Foreskin melanocyte (primary cell): ENCODE measurements at places on chromosomes 3 and 15.
A peak's percentile ranks its signal among the peaks of the same experiment; 100 is the strongest.

- DNase-seq = no peak
Observed at GRCh38 chr15:96087180-96087884, 243.2 kb upstream of the NR2F2 start.

DNA sequence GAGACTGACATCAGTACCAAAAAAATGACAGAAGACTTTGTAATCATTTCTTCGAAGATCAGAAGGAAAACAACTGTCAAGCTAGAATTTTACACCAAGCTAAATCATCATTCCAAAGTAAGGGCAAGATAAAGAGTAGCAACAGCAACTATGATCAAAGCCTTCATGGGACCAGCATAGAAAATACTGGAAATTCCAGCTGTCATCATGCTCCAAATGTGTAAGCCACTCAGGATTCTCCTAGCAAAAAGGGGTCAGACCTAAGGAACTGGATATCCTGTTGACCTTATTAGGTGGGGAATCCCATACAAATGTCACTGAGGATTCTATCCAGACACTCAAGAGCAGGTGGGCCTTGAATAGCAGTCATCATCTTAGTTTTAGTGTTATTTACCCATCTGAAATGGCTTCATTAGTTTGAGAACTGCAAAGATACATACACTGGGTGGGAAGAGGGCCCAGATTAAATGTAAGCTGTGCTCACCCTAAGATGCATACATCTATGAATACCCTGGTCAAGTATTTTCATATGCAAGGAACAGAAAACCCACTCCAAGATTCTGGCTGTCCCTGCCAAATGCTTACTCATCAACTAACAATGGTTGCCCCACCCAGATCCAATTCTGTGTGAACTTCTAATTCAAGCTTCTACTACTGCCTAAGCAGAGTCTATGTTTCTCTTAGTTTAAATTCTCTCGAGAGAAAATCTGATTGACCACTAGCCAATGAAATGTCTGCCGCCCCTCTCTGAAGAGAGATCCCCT is 33.5 kb downstream of the CLDN18 start:
- no peak for DNase-seq

DNA sequence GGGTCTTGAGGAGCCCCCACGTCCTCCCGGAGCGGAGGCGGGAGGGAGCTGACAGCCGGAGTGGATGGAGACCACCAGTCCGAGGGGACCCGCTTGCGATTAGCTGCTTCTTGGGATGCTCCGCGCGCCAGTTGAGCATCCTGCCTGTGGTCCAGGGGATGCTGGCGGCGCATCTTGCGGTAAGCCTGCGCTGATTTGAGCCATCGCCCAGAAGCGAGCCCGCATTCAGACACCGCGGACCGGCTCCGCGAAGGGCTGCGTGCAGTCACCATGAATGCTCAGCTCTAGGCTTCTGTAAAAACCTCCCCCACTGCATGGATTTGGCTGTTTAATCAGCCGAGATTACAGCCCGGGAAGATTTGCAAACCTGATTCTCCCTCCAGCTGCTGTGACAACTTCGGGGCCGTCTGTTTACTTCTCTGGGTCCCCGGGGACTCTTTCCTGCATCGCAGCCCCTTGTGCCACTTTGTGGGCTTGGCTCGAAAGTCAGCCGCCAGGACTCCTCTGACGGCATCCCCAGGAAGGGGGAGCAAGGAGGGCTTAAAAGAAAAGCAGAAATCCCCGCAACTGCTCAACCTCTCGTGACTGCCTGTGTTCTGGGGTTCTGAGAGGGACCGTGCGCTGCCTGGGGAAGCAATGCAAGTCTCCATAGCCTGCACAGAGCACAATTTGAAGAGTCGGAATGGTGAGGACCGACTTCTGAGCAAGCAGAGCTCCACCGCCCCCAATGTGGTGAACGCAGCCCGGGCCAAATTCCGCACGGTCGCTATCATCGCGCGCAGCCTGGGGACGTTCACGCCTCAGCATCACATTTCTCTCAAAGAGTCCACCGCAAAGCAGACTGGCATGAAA is 171.1 kb downstream of the KCNAB1 start:
- no peak for DNase-seq

DNA sequence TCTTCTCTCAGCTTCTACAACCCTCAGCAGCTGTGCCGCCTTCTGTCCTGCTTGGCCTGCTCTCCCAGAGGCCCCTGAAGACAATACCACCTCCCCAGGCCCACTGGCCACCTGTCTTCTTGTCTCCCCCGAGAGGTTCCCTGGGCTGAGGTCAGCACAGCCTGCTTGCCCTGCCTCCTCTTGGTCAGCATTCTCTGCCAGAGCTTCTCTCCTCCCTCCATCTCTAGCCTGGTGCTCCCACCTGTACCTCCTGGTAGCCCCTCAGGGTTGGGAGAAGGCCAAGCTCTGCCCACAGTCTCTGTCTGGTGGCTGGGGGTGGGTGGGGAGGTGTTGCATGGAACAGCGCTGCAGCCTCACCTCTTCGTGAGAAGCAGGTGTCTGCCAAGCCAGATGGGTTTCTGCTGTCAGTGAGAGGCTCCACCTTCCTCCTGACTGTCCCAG is 5.6 kb upstream of the ISLR start:
- DNase-seq = no peak

- DNase-seq = no peak
Observed at GRCh38 chr3:32958509-32958908, 7.1 kb downstream of the CCR4 start.

GRCh38 chr3:115513416-115513800 is 109.9 kb upstream of the GAP43 start:
- no peak for DNase-seq

GRCh38 chr15:27989427-27989826 is 109.7 kb downstream of the OCA2 start:
- DNase-seq = no peak

DNA sequence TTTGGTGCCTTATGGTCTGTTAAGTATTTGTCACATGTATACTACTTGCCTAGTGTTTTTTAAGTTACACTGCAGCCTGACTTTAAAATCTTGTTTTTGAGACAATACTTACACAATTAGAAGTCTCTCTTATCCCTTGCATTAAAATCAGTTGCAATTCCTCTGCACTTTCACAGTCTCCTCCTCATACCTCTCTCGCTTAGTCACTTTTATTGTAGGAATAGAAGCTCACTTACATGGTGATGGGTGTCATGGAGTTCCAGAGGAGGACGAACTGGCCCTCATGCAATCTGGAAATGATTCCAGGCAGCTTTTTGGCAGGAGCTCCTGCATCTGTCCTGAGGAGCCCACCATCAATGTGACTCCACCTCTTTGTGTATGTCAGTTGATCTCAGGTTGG is 238.4 kb upstream of the TBC1D5 start:
- DNase-seq = no peak

GRCh38 chr15:26234976-26235767 is 372.0 kb upstream of the ATP10A start:
- DNase-seq = no peak

- no peak for DNase-seq
Observed at GRCh38 chr3:51815614-51816013, 36.6 kb upstream of the IQCF6 start.

DNA sequence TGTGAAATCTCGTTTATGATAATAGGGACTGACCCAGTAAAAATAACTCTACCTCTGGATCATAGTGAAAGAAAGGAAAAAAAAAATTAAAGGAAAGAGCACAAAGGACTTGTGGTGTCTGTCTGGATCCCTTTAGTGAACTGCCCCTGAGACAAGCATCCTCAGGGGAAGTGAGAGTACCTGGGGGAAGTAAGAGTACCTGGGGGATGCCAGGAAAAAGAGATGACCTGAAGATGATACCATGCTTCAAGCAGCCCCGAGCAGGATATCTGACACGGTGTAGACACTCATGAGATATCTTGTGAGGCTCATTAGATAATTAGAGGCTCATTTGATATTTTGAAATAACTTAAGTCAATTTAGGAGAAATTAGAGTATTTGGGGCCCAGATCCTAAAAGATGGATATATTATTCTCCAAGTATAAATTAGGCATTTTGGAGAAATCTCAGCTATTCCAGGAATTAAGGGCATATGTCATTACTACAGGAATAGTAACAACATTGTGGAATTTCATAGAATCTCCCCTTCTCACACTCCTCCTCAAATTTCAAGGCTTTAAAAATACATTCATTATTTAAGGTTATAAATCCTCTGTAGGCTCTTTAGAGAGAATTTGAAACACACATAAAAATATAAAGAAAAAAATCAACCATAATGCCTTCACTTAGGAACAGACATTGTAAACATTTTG is 36.3 kb upstream of the PSMD6 start:
- no peak for DNase-seq

DNA sequence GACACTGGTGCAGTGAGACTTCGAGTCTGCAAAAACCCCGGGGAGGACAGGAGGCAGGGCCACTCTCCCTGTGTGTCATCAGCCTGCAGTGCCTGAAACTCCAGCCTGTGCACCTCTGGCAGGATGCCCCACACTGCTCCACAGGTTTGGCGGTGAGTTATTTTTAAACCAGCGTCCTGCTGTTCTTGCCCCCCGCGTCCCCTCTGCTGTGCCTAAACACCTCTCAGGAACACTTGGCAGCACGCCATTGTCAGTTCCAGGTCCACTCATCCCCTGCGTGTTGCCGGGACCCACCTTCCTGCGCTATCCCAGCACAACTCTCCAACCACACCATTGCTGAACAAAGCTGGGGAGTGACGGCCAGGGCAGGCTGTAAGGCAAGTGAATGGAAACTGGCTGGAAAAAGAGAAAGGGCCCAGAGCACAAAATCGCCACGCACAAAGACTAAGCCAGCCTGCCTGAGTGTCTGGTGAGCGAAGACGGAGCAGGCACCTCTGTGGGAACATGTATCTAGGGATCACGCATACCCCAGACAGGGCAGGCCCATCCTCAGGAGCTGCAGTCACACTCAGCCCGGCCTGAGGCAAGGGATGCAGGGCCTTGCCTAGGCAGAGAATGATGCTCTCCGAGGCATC is 3.1 kb upstream of the PLA2G4F start:
- DNase-seq = no peak

GRCh38 chr3:97497138-97497537 is 267.4 kb upstream of the ARL6 start:
- DNase-seq = no peak

DNA sequence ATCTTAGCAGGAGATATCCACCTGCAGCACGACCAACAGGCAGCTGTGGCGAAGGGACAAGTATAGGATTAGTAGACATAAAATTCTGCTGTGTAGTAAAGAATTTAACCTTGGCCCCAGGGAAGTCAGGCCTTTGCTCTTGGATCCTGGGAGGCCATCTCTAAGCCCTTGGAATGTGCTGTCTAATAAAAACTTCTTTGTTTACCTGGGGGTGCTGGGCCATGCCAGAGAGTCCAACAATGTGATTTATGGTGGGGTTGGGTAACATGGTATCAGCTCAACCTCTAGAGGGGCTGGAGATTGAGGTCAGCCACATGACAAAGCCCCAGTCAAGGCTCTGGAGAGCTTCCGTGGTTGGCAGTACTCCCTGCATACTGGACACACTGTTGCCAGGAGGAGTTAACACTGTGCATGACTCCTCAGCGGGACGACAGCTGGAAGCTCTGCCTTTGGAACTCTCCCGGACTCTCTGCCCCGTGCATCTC is 52.4 kb downstream of the HEG1 start:
- peak; percentile 40 for DNase-seq

DNA sequence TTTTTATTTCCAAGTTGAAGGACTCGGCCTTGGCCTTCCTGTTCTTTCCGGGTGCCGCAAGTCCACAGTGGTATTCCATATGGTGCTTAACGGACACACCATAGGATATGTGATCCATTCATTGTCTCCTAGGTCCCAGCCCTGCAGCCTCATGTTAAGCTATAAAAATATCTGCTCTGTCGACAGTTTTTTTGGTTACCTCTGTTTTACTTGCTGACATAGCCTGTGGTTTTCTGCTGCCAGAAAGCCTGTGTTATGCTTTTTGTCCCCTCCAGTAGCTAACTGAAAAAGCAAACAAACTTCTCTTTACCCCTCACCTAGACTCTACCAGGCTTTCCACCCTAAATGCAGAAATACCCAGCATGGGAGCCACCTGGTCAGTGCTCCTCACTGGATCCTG is 5.3 kb downstream of the INAFM2 start:
- no peak for DNase-seq

DNA sequence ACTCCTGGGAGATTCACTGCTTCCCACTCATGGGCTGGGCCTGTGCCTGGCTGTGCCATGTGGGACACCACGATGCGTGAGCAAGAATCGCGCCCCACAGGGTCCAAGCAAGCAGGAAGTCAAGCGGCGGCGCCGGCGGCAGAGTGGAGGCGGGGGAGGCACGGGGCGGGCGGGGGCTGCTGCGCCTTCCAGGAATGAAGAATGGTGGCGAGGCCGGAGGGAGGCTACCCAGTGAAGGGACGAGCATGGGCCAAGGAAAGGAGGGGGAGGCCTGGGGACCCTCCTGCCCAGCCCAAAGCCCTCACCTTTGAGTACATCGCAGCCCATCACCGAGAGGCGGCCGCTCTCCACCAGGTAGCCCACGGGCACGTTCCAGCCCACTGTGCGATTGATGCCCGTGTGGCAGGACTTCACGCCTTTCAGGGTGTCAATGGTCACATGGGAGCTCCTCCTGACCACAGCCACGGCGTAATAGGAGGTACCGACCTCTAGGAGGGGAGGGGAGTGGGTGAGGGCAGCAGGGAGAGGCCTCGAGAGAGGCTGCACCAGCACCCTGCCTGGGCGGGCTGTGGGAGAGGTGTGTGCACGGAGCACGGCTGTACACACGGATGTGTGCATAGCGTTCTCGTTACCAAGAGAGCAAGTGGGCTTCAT is 5.5 kb downstream of the MELTF start:
- DNase-seq = no peak

- no peak for DNase-seq
Observed at GRCh38 chr15:58525991-58526421, 94.2 kb downstream of the LIPC start.

- no peak for DNase-seq
Observed at GRCh38 chr3:103082501-103082900, 647.7 kb downstream of the ZPLD1 start.

GRCh38 chr15:36361351-36361870 is 218.0 kb upstream of the CDIN1 start:
- no peak for DNase-seq

- DNase-seq = peak; percentile 44
Observed at GRCh38 chr3:196837819-196838420, 29.8 kb upstream of the SENP5 start.

DNA sequence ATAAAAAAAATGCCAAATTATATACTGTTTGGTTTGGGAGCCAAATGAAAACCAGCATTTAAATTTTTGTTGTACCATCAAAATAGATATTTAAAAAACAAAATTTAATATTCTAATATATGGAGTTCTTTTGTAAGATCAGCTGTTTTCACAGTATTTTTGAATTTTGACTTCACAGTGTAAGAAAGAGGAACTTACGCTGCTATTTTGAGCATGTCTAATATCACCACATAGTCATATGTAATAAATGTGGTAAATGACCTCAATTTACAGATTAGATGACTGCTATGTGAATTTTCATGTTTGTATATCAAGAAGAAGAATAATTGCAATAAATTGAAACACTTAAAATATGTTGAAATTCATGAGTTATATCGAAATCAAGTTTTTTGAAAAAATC is 189.6 kb downstream of the ARRDC4 start:
- no peak for DNase-seq

- DNase-seq = no peak
Observed at GRCh38 chr3:71210257-71211007, 373.1 kb downstream of the FOXP1 start.
